ENCODE measurements at places on chromosomes 11 and 22.

DNA sequence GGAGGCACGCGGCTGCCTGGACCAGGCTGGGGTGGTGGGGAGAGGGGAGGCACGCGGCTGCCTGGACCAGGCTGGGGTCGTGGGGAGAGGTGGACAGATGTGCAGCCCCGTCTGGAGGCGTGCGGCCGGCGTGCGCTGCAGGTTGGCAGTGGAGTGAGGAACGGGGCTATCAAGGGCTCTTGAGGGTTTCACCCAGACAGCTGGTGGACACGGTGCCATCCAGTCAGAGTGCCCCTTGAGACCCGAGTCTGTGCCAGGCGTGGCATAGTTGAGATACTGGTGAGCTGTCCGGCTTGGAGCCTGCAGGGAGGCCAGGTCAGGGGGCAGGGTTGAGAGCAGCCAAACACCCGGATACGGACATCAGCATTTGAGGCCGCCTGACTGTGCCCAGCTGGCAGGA, 1.5 kb upstream of the GRAMD4 start:
- no peak for DNase-seq

DNA sequence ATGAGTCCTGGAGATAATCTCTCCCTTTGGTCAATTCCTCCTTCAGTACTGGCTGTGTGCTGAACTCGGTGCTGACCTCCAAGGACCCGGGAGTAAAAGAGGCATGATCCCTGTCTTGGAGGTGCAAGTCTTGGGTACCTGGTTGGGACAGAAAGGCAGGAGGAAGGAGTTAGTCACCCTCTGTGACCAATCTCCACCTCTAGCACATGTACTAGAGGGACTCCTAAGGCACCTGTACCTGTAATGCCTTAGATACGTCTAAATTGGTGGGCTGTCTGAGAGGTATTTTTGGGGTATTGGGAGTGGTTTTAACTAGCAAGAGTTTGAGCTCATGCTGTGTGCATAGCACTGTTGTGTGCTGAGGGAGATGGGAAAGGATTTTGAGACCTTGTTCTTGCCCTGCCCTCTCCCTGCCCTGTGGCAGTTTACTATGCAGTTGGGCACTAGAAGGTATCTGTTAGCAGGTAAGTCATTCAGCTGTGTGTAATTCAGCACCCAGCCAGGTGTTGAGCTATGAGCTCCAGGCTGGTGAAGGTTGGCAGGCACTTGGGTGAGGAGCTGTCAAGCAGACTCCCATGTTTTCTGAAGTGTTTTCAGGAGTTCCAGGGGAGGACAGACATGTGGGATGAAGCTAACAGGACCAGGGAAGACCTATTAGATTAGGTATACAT, 2.5 kb downstream of the PANX1 start:
- DNase-seq, result no peak

- no peak for DNase-seq
Measured at GRCh38 chr11:128825050-128825784, 41.9 kb downstream of the KCNJ1 start.

- no peak for DNase-seq
Measured at GRCh38 chr11:37107831-37108230, 509.8 kb upstream of the RAG2 start.

GRCh38 chr11:42772886-42773285, 538.9 kb upstream of the API5 start:
- DNase-seq, result no peak

DNA sequence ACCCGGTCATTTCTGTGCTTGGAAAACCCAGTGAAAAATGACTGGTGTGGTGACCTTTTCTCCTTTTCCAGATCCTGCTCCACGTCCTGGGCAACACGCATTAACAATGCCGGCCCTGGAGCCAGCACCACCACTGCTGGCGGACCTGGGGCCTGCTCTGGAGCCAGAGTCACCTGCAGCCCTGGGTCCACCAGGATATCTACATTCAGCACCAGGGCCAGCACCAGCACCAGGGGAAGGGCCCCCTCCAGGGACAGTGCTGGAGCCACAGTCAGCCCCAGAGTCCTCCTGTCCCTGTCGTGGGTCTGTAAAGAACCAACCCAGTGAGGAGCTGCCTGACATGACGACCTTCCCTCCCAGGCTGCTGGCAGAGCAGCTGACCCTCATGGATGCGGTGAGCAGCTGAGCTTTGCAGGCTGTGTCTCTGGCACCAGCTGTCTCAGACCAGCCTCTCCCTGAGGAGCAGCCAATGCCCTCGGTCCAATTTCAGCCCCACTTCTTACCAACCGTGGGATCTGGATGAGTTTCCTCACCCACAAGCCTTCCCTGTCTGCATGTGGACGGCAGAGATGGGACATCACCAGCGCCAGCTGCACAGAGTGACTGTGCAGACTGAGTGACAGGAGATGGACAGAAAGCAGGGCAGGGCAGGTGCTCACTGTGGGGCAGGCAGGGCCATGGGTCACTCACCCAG, 1.9 kb downstream of the RGL4 start:
- no peak for DNase-seq

DNA sequence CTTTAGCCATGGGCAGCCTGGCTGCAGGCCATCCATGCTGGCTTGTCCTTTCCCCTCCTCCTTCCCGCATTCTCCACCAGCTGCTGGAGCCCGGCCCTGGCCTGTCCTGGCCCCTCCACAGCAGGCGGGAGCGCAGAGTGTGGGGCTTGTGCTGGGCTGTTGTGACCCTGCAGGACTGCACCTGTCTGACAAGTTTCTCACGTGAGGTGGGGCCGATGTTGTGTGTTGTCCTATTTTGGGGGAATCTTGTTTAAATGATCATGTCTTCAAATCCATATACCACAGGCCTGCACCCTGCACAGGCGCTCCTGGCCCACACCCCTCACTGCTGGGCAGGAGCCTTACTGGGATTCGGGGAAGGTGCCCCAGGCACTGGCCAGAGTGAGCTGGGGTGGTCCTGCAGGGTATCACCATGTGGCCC, 30.4 kb downstream of the TBC1D22A start:
- DNase-seq, result no peak

GRCh38 chr11:113947994-113948393, 26.9 kb upstream of the HTR3A start:
- no peak for DNase-seq

- peak; percentile 21 for DNase-seq
Measured at GRCh38 chr22:48837341-48837935, 990.2 kb downstream of the BRD1 start.

GRCh38 chr11:86669424-86669823, 3.0 kb downstream of the ME3 start:
- DNase-seq, result no peak

GRCh38 chr11:120657306-120658070, 145.9 kb downstream of the GRIK4 start:
- no peak for DNase-seq

- DNase-seq, result no peak
Measured at GRCh38 chr22:45124176-45124847, 39.4 kb upstream of the NUP50 start.

GRCh38 chr22:38219632-38220031, 17.8 kb downstream of the MAFF start:
- no peak for DNase-seq

GRCh38 chr11:12693479-12694182, 19.4 kb downstream of the TEAD1 start:
- no peak for DNase-seq

DNA sequence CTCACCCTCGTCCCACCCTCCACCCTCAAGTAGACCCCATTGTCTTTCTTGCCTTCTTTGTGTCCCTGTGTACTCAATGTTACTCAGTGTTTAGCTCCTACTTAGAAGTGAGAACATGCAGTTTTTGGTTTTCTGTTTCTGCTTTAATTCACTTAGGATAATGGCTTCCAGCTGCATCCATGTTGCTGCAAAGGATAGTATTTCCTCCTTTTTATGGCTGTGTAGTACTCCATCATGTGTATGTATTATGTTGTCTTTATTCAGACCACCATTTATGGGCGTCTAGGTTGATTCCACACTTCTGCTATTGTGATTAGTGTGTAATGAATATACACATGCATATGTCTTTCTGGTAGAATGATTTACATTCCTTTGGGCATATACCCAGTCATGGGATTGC, 73.6 kb downstream of the SIK2 start:
- no peak for DNase-seq

DNA sequence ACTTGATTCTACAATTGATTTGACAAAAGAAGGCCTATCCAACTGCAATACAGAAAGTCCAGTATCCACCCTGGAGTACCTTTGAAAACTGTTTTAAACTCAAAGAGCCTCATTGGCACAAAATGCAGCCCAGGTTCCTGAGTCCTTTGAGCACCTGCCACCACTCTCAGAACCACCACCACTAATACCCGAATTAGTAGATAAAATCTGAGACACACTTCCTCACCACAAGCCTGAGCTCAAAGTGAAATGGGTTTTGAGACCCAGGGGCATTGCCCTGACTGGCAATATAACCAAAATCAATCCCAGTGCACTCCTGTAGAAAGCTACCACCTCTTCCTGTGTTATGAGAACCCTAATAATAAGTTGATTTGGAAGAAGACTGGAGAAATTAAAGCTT, 215.7 kb downstream of the CSNK2A3 start:
- DNase-seq, result no peak

DNA sequence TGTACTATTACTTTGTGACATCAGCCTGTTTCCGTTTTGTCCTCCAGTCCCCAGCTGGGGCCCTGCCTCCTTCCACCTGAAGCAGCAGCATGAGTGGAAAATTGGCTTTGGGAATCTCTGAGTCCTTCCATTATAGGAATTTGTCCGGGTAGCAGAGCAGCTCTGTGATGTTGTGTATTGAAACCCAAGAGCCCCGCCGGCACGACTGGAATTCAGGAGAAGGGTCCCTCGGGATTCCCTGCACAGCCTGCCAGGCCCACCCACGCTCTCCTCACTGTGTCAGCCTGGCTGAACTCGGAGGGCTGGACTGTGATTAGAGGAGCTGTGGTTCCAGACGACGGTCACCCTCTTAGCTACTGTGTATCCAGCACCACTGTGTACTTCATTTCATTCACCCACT, 18.8 kb upstream of the TSPAN18 start:
- no peak for DNase-seq

GRCh38 chr11:85664615-85665481, at the start of gene CREBZF:
Gene CREBZF, minus strand, starts transcription at chr11:85665129. Its CDS starts 254 bp downstream, at chr11:85664875.
- peak; percentile 91 for DNase-seq

DNA sequence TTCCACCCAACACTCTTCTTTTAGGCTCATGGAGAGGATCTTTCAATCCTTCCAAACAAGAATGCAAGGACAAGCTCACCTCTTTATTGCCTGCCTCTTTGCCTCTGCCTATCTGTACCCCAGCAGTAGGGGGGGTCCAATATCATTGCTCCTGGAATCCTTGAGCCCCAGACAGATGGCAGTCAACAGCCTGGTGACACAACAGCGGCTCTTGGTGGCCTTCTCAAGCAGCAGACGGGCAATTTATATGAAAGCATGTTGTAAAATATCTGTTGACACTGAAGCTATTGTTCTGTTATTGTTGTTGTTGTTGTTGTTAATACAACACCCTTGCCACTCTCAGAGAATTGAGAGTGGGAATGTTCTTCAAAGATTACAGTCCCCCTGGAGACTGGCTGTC, 480.0 kb upstream of the CADM1 start:
- DNase-seq, result no peak

DNA sequence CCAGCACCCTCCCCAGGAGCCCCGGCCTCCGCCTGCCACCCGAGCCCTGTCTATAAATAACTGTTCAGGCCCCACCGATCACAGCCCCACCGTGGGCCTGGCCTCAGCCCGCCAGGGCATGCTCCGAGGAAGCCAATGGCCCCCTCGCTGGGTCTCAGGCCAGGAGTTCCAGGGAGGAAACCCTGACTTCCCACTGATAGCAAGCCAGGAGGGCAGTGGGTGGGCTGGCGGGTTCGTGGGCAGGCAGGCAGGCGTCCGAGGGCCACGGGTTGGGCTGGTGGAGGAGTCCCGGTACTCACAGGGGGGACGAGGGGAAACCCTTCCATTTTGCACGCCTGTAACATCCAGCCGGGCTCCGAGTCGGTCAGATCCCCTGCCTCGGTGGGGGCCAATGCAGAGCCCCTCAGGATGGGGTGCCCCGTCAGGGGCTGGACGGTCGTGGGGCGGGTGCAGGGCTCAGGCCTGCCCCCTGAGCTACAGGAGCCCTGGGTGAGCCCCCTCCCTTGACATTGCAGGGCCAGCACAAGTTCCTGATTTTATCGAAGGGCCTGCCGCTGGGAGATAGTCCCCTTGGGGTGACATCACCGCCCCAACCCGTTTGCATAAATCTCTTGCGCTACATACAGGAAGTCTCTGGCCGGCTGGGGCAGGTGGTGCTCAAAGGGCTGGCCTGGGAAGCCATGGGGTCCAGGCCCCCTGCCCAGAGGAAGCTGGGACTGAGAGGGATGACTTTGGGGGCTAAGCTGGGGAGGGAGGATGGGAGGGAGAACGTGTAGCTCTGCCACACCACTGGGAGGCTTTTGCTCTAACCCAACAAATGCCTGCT, at the start of gene SPI1:
SPI1 (minus strand) TSS at position 538 of the 826 bp plus-strand sequence; CDS start at position 344, 194 bp downstream.
- DNase-seq, result no peak

- no peak for DNase-seq
Measured at GRCh38 chr22:28282405-28283067, 363.5 kb upstream of the PITPNB start.

GRCh38 chr11:18321578-18321968, 367 bp downstream of the HPS5 start:
- no peak for DNase-seq

DNA sequence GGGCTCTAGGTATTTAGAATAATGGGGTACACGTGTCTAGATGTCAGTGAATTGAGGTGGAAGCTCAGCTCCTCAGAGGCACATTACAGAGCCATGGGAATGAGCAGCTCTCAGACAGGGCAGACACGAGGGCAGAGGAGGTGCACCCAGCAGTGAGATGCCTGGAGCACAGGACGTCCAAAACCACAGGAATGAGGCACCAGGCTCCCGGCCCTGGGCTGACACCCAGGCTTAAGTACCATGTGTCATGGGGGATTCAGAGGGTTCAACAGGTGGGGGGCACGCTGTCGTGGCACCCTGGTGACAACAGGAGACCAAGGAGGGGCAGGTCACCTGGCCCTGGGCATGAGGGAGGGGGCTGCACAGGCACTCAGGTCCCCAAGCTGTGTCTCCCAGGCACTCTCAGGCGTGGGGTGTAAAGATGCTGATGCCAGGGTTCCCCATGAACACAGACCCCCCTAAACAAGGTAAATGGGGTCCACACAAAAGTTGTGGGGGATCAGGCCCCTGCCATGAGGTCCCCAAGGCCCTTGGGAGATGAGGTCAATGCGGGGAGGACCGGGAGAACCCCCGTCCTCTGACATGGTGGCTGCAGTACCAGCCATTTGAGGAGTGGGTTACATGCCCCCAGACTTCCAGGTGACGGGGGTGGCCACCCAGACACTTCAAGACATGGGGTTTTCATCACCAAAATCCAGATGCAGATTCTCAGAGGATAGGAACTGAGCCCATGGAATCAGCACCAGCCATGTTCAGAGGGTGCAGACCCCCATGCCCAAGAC, 5.6 kb upstream of the SYT8 start:
- no peak for DNase-seq

- no peak for DNase-seq
Measured at GRCh38 chr11:11320825-11321224, 32.2 kb downstream of the CSNK2A3 start.

- DNase-seq, result no peak
Measured at GRCh38 chr11:35347921-35348331, 71.4 kb downstream of the SLC1A2 start.

GRCh38 chr11:2180789-2181370, 9.3 kb upstream of the TH start:
- DNase-seq, result no peak

DNA sequence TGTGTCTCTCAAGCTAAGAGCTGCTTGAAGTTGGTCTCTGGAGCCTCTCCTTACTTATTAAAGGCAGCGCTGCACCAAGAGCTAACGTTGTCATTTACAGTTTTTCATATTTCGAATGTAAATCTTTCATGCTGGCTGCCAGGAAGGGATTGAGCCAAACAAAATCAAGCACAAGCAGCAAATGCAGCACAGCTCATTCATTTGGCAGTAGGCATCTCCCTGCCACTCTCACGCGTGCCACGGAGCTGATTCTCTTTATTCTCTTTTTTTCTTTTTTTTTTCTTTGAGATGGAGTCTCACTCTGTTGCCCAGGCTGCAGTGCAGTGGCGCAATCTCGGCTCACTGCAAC, 1.4 kb upstream of the VEGFB start:
- DNase-seq, result no peak
